Effector memory CD4-positive, alpha-beta T cell (primary cell): ENCODE measurements at places on chromosomes 3 and 15.

DNA sequence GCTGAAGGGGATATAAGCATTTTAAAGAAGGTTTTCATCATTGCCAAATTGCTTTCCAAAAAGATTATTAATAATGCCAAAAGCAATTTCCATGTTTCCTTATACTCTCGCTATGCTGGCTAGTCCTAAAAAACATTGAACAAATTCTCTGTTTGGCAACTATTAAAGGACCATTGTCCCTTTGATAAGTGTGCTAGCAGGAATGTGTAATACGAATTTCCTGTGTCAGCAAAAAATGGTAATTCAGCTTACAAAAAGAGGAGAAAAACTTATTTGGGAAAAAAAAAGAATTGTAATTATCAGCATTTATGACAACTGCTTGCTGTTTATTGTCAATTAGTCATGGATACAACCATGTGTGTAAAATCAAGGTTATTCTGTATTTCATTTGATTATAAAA is 138.6 kb downstream of the TBL1XR1 start:
- no peak for DNase-seq

DNA sequence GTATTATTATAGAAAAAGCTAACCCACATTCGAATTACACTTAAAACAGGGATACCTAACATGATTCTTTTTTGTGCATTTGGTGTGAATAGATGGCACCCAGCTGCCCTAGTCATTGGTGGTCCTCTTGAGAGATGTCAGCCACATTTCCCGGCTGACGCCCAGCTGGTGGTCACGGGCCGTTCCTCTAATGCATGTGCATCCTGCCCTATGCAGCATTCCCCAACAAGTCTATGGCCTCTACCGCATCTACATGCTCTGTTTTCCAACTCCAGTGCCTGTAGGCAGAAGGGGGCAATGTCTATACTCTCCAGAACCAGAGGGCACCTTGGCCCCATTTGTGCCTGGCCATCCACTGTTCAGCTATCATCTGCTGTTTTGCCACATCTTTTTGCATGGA is 78.6 kb upstream of the PRICKLE2 start:
- DNase-seq, result no peak

DNA sequence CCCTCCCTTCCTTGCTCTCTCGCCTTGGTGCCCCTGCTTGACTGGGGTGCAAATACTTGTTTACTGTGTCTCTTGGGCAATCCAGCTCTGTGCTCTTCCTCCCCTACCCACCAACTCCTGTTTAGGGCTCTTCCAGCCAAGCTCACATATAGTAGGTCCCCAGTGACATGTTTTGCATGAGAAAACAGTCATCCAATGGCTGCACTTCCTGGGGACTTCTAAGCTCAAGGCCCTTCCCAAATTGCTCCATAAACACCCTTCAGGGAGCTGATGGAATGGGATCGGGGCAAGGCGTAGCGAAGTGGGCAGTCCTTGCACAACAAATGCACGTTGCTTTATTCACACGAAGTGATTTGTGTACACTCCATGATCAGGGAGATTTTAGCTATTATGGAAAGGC is 9.4 kb upstream of the COPG1 start:
- DNase-seq, result no peak

DNA sequence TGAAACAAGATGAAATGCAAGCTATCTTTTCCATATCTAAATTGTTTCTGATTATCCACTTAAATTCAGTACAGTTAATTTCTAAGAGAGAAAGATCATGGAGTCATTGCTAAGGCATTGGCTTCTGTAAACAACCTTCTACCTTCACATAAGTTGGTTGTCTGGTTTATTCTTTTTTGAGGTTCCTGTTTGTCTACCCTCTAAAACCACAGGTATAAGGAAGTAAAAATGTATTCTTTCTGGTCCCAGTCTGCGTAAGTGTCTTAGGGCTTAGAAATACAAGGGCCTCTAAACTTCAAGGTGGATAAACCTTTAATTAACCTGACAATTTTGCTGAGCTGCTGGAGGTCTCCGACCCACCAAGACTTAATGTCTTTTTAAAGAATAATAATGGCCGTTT is 3.6 kb upstream of the ATOSA start:
- no peak for DNase-seq

DNA sequence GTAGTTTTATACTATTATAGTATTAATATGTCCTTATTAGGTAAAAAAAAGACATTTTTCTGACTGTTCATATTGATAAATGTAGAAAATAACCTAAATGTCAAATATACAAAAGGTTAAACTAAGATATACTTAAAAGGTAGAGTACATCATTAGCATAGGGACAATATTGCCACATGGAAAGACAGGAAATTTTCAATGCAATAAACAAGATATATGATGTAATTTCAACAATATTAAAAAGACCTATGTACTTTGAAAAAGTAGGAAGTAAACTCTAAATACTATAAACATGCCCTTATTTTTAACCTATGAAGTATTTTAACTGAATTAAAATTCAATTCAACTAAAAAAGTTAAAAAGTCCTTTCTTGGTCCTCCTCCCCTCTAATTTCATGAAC is 1.9 kb downstream of the SPG11 start:
- DNase-seq, result no peak

- DNase-seq, result no peak
Measured at GRCh38 chr3:73021301-73021835, 24.8 kb downstream of the PPP4R2 start.

GRCh38 chr3:140753865-140754754 is 76.2 kb downstream of the TRIM42 start:
- no peak for DNase-seq

DNA sequence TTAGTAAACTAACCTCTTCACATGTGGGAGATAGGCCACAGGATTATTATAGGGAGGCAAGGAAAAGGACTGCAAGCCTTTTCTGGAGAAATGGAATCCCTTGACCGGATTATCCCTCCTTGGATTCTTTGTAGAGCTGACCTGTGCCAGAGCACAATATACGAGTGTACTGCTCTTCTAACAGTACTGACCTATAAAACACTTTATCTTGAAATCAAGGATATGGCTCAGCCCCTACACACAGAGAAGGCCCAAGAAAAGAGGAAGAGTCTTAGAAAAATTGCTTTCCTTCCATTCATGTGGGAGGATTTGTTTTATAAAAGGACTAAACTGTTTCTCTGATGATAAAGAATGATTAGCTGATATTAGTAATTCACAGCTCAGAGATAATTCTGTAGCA is 42.2 kb downstream of the DMXL2 start:
- DNase-seq, result no peak

DNA sequence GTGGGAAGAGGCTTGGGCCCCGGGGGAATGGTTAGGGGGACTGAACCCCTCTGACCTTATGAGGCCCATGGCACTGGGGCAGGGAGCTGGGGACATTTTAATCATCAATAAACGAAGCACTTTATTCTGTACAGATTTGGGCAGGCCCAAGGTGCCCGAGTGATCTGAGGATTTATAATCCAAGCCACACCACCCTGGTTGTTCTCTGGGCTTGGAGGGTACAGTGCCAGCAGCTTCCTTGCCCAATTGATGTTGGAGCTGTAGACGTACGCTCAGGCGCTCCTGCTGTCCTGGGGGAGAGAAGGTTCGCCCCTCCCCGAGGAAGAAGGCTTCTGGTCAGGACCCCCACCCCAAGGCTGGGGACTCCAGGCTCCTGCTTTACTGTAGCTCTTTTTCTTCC is 12.5 kb downstream of the ZBTB47 start:
- DNase-seq, result no peak

- no peak for DNase-seq
Measured at GRCh38 chr15:52288051-52288942, 7.3 kb downstream of the MYO5C start.

GRCh38 chr15:82909080-82909815 is 43.3 kb downstream of the HOMER2 start:
- DNase-seq, result no peak

DNA sequence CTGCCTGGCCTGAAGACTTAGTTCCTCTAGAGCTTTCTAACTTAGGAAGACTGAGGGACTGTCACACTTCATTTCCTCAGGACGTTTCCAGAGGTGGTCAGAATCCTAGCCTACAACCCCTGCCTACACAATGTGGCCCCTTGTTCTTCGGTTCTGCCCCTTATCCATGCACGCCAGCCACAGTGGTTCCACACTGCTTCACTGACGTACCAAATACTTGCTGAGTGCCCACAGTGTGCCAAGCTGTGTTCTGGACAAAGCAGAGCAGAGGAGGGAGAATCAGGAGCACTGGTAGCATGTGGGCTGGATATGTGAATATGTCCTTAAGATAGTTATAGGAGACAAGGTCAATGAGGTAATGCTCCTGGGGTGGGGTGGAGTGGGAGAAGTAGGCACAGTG is 70.5 kb upstream of the SAMMSON start:
- DNase-seq, result no peak

GRCh38 chr15:23866832-23867231 is 179.7 kb upstream of the NDN start:
- no peak for DNase-seq

DNA sequence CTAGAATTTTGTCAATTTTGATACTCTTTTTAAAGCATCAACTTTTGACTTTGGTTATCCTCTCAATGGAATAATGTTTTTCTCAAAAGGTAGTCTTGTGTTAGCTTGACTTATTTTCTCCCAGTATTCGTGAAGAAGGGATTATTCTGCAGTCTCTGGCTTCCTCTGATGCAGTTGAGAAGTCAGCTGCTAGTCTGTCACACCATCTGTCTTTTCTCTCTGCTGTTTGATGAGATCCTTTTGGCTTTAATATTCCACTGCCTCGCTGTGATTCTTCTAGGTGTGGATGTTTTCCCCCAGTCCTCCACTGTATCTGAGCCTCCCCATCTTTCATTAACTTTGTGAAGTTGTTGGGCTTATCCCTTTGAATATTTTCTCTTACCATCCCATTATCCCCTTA is 141.0 kb downstream of the WDR72 start:
- DNase-seq, result no peak

DNA sequence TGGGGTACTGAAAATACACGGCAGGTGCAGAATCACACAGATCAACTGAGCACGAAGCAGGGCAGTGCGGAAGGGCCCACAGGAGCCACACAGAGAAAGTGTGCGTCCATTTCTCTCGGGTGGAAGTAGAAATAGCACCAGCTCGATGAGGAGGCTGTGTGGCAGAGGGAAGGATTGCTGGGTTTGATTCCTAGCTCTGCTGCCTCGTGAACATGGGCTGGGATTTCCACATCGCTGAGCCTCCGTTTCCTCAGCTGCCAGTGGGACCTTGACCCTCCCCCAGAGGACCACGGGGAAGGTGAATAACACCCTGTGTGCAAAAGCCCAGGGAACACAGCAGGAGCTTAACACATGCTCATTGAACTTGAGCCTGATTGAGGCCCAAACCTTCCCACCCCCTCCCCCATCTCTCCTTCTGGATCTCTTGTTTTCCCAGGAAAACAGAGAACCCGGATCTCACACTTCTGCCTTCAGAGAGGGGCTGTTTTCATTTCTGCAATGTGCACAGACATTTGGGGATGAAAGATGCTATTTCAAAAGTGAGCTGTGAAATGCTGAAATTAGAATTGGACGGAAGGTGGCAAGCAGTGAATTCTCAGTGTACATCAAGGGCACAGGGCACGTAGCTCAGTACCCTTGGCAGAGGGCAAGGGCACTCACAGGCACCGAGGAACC is 38.4 kb downstream of the ABTB1 start:
- DNase-seq, result no peak

DNA sequence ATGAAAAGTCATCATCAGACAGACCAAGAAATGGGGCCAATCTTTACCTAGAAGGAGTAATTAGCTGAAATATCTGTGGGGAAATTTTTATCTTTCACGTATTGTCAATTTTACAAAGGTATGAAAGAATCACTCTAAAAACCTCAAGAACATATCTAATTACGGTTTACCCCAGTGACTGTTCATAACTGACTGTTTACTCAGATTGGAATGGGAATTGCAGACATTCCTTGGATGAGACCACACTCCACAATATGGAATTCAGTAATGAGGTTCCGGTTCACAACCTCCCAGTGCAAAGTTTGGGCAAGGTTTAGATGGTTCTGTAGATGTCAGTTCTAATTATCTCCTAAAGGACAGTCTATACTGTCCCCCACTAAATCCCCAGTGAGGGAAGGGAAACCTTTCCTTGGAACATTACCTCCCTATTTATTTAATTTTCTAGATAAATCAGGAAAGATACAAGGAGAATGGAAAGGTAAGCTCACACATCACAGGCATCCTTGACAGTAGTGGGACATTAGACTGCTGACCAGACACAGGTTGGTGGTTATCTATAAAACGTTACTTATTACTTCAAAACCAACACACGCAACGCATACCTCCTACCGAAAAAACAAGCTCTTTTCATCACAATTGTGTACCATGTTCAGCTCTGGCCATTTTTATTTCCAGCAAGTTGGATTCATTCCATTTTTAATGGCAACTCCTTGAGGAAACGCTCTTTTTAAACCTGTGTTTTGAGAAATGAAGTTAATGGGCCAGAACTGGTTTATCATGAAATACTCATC is 129.9 kb downstream of the RORA start:
- no peak for DNase-seq

GRCh38 chr3:79886204-79886603 is 118.4 kb upstream of the ROBO1 start:
- DNase-seq, result no peak

GRCh38 chr15:74431645-74432044 is 2.1 kb downstream of the SEMA7A start:
- DNase-seq, result no peak

- no peak for DNase-seq
Measured at GRCh38 chr15:56640549-56640948, 92.8 kb downstream of the ZNF280D start.

DNA sequence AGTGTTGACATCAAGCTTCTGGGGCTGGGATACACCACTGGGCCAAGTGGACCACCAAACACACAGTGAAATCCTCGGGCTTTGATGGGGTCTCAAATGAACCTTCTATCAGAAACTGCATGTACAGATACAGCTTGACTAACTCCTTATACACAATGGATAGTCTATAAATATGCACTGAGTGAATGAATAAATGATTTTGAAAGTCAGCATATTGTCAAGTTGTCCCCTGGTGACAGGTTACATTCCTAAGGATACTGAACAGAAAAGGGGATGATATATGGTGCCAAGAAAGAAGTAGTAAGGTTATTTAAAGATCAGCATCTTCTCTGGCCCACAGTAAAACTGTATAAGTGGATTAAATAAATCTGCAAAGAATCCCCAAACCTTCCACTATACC is 159.4 kb upstream of the SLC2A2 start:
- DNase-seq, result no peak

DNA sequence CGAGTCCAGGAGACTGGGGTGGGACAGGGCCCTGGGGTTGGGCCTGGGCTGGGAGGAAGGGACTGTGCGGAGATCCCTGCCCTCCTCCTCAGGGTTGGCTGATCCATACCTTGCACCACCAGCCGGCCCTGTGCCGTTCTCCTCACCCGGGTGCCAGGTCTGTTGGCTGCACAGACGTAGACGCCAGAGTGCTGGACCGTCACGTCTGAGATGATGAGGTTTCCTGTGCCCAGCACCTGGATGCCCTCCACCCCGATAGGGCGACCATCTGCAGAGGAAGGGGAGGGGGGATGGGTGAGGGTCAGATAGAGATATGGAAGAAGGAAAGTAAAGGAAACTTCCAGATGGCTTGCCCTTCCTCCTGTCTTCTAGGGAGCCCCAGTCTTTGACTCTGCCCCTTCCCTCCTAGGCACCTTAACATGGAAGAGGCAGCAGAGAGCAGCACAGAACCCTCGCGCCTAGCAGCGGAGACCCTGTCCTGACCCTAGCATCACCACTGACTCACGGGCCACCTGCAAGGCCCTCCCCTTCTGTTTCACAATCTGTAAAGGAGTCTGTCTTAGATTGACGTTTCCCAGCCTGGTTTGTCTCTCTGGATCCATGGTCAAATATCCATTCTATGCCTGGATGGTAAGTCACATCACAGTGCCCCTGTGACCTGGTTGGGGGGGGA is 28.8 kb downstream of the RNU5B-1 start:
- no peak for DNase-seq
